ENCODE measurements at places on chromosomes 16 and 17.

- DNase-seq, result no peak
These were observed 11.3 kb downstream of the POLR3K start for GRCh38 chr16:42069-42457.

DNA sequence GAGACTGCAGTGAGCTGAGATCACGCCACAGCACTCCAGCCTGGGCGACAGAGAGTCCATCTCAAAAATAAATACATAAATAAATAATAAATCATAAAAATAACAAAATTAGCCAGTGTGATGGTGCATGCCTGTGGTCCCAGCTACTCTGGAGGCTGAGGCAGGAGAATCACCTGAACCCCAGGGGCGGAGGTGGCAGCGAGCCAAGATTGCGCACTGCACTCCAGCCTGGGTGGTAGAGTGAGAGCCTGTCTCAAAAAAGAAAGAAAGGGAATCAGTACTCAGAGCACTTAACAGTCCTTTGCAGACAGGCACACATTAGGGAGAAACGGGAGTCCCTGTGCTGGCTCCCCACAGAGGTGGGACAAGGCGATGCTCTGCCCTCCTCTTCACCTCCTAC lies 25.1 kb downstream of the MAPK8IP3 start:
- DNase-seq, result no peak

DNA sequence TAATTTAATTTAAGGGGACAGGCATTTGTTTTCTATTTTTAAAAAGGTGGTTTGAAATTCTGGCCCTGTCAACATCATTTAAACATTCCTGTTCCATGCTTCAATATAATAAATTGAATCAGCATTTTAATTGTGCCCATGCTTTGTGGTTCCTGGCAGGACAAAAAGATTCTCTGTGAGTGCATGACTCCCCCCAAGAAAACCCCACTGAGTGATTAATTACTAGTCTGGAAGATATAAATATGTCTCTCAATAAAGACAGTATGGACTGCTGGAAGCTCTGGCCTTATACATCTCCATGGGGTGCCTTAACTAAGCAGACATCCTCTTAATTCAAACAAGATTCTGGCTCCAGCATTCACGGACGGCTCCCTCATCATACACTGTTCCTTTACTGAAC lies 95.0 kb upstream of the PSMD7 start:
- DNase-seq, result no peak

- DNase-seq, result no peak
These were observed 39.3 kb upstream of the MARCHF10 start for GRCh38 chr17:62847426-62847825.

DNA sequence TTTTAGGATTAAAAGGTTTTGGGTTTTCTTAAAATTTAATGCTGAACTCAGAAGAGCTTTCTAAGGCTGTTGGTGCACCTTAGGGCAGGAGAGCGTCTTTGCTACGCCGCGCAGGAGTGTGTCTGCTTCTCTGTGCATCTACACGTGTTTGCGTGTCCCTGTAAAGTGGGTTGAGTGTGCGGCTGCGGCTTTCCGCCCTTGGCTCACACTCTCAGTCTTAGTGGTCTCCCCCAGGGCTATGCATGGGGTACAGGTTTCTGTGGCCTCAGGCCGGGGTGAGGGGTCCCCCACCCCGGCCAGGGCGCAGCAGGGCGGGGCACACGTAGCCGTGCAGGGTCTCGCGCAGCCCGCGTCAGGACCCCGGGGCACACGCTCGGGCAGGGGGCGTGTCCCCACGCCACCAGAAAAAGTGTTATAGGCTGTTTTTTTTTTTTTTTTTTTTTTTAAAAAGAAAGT lies 727 bp upstream of the TENT4B start:
- DNase-seq, result peak; percentile 23

DNA sequence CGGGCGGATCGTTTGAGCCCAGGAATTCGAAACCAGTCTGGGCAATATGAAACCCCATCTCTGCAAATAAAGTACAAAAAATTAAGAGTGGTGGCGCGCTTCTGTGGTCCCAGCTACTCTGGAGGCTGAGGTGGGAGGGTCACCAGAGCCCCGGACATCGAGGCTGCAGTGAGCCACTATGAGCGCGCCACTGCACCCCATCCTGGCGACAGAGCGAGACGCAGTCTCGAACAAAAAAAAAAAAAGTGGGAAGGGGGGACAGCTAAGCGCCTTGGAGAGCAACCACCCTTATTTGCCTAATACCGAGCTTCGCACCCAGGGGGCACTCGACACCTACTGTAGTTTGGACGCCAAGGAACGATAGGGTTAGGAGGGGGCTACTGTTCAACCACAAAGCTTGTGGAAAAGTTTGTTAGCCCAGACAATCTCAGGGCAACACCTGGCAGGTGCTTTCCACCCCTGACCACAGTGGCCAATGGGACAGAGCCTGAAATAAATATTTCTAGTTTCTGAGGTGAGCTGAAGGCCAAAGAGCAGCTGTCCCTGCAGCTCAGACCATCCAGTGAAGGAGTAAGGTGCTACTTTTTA lies 847 bp upstream of the PSMC3IP start:
- peak; percentile 87 for DNase-seq

DNA sequence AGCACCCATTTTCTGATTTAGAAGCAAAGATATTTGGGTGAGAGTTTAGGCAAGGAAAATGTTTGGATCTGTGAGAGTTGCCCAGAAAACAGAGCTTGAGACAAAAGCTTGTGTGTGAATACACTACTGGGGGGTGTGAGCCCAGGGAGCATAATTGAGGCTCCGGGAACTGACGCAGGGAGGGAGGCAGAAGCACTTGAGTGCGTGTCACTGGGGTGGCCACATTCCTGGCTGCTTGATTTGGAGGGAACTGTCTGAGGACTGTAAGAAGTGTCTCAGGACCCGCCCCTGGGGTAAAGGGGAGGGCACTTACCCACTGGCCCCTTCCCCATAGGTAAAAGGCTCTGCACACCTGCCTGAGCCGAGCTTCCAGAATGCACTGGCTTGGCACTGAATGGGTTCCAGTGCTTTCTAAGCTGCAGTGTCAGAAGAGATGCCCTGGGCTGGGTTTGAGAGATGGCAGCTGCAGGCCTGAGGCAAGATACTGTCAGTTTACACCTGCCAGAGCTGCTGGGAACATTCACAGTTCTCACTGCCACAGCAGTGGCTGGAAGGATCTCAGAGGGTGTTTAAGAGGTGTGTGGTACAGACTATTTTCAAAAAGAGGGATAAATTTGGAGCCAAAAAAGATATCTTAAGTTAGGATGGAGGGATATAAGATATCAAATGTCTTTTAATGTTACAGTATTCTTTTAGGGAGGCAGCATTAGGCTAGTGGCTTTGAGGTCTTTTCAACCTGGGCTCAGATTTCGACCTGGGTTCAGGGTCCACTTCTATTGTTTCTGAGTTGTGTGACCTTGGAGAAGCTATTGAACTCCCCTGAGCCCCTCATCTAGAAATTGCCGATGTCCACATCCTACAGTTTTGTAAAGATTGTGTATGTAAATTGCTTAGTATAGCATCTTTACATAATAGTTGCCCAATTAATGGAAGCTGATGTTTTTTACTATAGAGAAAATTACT lies 6.9 kb upstream of the TEX2 start:
- DNase-seq, result no peak
